Activated naive CD8-positive, alpha-beta T cell treated with anti-CD3 and anti-CD28 coated beads, Interleukin-2, amount 10 ng/mL, durations not matched to agents 7 days and 5 days (primary cell): ENCODE measurements at places on chromosomes 3 and 15. TPM values are rescaled to one million over a fixed set of nuclear protein-coding genes. Genes with fewer than 3 reads are reported as not detected.

- H3K27me3 ChIP-seq, result no peaks in the 10 kb centered on the region
- H3K4me1 ChIP-seq, result peaks cover 70% of the 10 kb centered on the region
- H3K27ac ChIP-seq, result peak overlapping the region; percentile 59
- DNase-seq, result no peak
Measured at GRCh38 chr3:18415839-18416238, 9.3 kb downstream of the SATB1 start.

Gene GOLGA6L4
- 3.1 TPM for total RNA-seq

Gene IQCH
- total RNA-seq, result 2.2 TPM

GRCh38 chr15:75551091-75551490, 28.0 kb downstream of the PTPN9 start:
- H3K27me3 ChIP-seq, result no peaks in the 10 kb centered on the region
- no peak for DNase-seq
- H3K27ac ChIP-seq, result no peak overlapping the region
- peaks cover 3% of the 10 kb centered on the region for H3K4me1 ChIP-seq
- H3K4me3 ChIP-seq, result no peak overlapping the region
- H3K36me3 ChIP-seq, result peaks cover 12% of the 10 kb centered on the region

DNA sequence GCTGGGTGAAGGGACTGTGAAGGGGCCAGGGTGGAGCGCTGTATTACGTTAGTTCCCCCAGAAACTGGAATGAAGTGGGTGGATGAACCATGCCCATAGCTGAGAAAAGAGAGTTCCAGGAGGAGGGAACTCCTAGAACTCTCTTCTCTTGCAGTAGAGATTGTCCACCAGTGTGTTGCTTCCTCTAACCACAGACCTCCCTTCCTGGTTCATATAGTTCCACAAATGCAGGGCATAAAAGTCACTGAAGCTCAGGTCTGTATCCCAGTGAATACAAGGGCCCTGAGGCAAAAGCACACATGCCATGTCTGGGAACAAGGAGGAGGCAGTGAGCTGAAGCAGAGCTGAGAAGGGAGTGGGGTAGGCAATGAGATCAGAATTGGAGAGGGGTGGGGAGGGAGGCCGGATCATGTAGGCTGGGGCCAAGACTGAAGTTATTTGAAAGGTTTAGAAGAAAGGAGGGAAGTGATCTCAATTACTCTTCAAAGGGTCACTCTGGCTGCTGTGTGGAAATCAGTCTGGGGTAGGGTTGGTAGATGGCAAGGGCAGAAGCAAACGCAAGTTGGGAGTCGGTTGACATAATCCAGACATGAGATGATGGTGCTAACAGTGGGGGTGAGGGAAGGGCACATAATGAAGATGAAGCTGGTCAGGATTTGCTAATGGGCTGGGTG, 6.5 kb downstream of the A4GNT start:
- no peaks in the 10 kb centered on the region for H3K4me1 ChIP-seq
- DNase-seq, result no peak
- H3K36me3 ChIP-seq, result no peaks in the 10 kb centered on the region
- H3K27me3 ChIP-seq, result peaks cover 20% of the 10 kb centered on the region

Gene SPRED1
- 0.77 TPM for total RNA-seq

DNA sequence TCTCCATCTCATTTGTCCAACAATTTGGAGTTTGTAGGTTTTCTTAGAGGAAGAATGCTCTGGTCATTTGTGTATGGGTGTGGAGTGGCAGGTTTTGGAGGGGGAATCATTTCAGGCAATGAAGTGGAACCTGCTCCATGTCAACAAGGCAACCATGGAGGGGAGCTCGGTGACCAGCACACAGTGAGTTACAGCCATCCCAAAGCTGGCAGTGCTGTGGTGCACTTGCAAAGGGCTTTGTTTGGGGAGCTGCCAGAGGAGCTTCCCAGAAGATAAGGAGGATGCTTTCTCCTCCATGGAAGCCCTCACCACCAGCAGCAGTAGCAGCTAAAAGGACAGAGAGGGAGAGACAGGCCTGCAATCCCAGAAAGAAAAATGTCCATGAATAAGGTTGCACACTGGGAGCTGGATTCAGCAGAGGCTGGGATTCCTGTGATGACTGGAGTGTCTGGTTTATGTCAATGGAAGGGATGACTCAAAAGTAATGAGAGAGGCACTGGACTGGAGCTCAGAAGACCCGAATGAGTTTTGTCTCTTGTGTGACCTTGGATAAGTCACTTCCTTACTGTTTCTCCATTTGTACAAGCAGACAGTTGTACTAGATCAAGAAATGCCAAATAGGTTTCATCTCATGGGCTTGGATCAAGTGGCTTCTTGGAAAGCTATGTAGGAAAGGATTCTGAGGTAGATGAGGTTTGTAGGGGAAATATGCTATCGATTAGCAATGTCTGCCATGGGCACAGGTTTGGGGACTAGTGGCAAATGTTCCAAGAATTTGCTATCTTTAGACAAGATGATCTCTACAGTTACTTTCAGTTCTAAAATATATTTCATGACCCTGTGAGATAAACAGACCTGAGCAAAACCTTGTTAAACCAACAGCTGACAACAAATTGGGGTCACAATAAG, 27.2 kb upstream of the UBE2Q2 start:
- H3K4me3 ChIP-seq, result no peak overlapping the region
- H3K27me3 ChIP-seq, result no peaks in the 10 kb centered on the region
- peaks cover 12% of the 10 kb centered on the region for H3K4me1 ChIP-seq
- DNase-seq, result no peak

GRCh38 chr3:197308591-197308990, 10.2 kb upstream of the DLG1 start:
- H3K27me3 ChIP-seq, result peaks cover 21% of the 10 kb centered on the region
- H3K4me1 ChIP-seq, result peaks cover 23% of the 10 kb centered on the region
- DNase-seq, result no peak
- H3K27ac ChIP-seq, result no peak overlapping the region

Gene SLC9C1
- not detected for total RNA-seq

GRCh38 chr3:38722781-38723568, 73.5 kb upstream of the SCN5A start:
- H3K27me3 ChIP-seq, result no peaks in the 10 kb centered on the region
- H3K27ac ChIP-seq, result no peak overlapping the region
- no peak for DNase-seq
- H3K36me3 ChIP-seq, result no peaks in the 10 kb centered on the region

Gene CYP1A2
- not detected for total RNA-seq

Gene NDUFB5
- total RNA-seq, result 80.7 TPM

Gene EFCAB12
- 1.4 TPM for total RNA-seq

GRCh38 chr3:151085889-151086483, 522 bp downstream of the MED12L start:
- H3K27ac ChIP-seq, result no peak overlapping the region
- peaks cover 53% of the 10 kb centered on the region for H3K27me3 ChIP-seq
- peak; percentile 62 for DNase-seq
- peak overlapping the region; percentile 89 for H3K4me3 ChIP-seq

- peaks cover 6% of the 10 kb centered on the region for H3K4me1 ChIP-seq
- H3K36me3 ChIP-seq, result no peaks in the 10 kb centered on the region
- no peak overlapping the region for H3K4me3 ChIP-seq
- peaks cover 11% of the 10 kb centered on the region for H3K27me3 ChIP-seq
Measured at GRCh38 chr3:50518436-50518835, 15.0 kb upstream of the CACNA2D2 start.

Gene MYLK
- 0.11 TPM for total RNA-seq

DNA sequence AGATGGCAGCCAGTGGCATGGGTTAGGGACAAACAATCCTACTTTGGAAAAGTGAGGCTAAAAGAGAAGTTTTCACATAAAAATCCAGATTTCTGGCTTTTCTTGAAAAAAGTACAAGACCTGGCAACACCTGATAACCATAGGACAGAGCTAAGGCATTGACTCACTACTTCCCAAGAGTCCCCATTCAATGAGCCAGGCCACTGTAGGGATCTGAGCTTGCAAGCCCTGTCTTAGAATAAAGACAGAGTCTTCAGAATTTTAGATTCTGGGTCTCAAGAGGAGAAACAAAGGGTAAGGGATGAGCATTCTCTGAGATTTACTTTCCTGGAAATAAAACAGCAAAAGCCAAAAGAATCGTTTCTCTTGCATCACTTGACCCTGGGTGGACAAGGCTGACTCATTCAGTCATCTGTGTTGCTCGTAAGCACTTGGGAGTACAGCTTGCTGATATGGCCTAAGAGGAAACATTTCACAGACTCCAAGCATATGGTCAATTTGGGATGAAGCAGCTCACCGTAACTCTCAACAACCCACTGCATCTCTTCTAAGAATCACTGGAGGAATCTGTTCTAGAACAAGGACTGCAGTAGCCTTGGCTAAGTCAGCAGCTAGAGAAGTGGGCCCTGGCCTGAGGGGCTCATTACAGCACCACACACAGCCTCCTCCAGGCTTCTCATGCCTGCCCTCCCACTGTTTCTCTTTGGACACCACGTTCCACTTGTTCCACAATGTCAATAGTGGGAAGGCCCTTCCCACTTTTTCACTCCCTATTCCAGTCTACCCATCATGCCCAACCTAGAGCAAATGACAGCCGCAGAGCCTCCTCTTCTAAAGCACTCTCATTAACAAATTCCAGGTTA, 86.2 kb downstream of the RFTN1 start:
- no peak overlapping the region for H3K27ac ChIP-seq
- no peak for DNase-seq
- H3K4me1 ChIP-seq, result no peaks in the 10 kb centered on the region
- H3K36me3 ChIP-seq, result peaks cover 46% of the 10 kb centered on the region
- no peaks in the 10 kb centered on the region for H3K27me3 ChIP-seq

- H3K27ac ChIP-seq, result no peak overlapping the region
- no peak for DNase-seq
- H3K27me3 ChIP-seq, result no peaks in the 10 kb centered on the region
- H3K36me3 ChIP-seq, result no peaks in the 10 kb centered on the region
- H3K4me1 ChIP-seq, result no peaks in the 10 kb centered on the region
Measured at GRCh38 chr3:158882445-158882844, 80.6 kb downstream of the MFSD1 start.

GRCh38 chr3:177056927-177057326, 140.4 kb downstream of the TBL1XR1 start:
- H3K4me1 ChIP-seq, result peaks cover 18% of the 10 kb centered on the region
- no peaks in the 10 kb centered on the region for H3K27me3 ChIP-seq

Gene HCLS1
- 318 TPM for total RNA-seq

GRCh38 chr3:120457827-120458226, 7.0 kb upstream of the FSTL1 start:
- H3K27ac ChIP-seq, result no peak overlapping the region
- H3K4me3 ChIP-seq, result no peak overlapping the region
- no peaks in the 10 kb centered on the region for H3K36me3 ChIP-seq

DNA sequence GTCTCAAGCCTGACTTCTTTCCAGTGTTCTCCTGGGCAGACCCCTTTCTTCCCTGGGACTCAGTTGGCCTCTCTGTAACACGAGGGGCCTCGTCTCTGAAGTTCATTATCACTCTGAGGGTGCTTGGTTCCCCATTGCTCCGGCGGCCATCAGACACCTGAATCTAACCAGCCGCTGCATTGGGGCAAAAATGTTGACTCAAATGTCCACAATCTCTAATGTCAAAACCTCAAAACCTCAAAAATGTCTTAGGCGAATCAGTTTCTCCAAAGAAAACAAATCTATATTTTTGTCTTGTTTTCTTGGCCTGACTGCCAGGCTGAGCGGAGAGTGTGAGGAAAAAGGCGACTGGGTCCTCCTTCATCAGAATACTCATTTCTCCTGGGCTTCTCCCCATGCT, 220.7 kb downstream of the VPS13C start:
- H3K36me3 ChIP-seq, result no peaks in the 10 kb centered on the region
- no peak overlapping the region for H3K27ac ChIP-seq

GRCh38 chr15:78460737-78461136, 22.7 kb downstream of the IREB2 start:
- H3K27me3 ChIP-seq, result no peaks in the 10 kb centered on the region
- no peak overlapping the region for H3K27ac ChIP-seq
- peaks cover 20% of the 10 kb centered on the region for H3K36me3 ChIP-seq
- no peak overlapping the region for H3K4me3 ChIP-seq
- DNase-seq, result no peak

DNA sequence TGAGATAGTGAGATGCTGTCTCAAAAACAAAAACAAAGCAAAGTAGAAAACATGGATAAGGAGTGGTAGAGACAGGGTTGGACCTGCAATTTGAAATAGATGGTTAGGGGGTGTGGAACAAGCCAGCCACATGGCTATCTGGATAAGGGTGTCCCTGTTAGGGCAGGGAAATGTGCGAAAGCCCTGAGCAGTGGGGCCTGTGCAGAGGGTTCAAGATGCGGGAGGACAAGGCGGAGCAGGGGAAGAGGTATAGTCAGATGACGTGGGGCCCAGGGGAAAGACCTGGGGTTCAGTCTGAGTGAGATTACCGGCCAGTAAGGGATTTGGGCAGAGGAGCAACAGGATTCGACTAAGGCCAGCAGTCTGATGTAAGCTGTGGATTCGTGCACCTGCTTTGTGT, 18.4 kb upstream of the NR2E3 start:
- no peak overlapping the region for H3K27ac ChIP-seq
- H3K4me3 ChIP-seq, result no peak overlapping the region
- H3K4me1 ChIP-seq, result no peaks in the 10 kb centered on the region
- DNase-seq, result no peak
- H3K36me3 ChIP-seq, result no peaks in the 10 kb centered on the region

- peaks cover 23% of the 10 kb centered on the region for H3K27me3 ChIP-seq
- H3K4me1 ChIP-seq, result peaks cover 16% of the 10 kb centered on the region
- H3K4me3 ChIP-seq, result peak overlapping the region; percentile 98
- peaks cover 2% of the 10 kb centered on the region for H3K36me3 ChIP-seq
- H3K27ac ChIP-seq, result peak overlapping the region; percentile 80
Measured at GRCh38 chr15:66700802-66701421, 1.1 kb upstream of the SMAD6 start.

Gene ADGRG7
- total RNA-seq, result not detected

DNA sequence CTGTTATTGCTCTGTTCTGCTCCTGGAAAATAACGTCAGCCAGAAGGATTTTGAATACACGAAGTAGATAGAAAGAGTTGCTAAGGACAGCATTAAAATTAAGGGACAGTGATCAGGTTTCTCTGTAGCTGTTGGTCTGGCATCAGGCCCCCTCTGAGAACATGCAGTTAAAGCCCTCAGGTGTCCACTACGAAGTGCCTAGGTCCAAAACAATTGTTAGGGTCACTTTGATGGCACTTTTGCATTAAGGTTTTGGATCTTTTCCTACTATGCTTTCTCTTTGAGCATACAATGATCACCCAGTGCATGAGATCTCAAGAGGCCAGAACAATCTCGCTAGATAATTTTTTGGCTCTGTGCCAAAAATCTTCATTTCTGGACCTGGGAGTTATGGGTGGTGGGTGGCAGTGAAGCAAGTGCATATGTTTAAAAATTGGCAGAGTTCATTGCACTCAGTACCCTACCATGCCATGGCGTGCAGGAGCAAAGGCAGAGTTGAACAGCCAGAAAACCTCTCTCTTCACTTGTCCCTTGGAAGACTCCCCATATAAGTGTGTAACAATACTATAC, 797.6 kb downstream of the ROBO2 start:
- H3K4me3 ChIP-seq, result no peak overlapping the region
- H3K36me3 ChIP-seq, result no peaks in the 10 kb centered on the region
- no peaks in the 10 kb centered on the region for H3K4me1 ChIP-seq
- no peaks in the 10 kb centered on the region for H3K27me3 ChIP-seq
- H3K27ac ChIP-seq, result no peak overlapping the region
